ENCODE measurements at places on chromosomes 13 and 19.

- peak; percentile 1 for DNase-seq
Measured at GRCh38 chr13:103140001-103140671, 73.9 kb upstream of the SLC10A2 start.

DNA sequence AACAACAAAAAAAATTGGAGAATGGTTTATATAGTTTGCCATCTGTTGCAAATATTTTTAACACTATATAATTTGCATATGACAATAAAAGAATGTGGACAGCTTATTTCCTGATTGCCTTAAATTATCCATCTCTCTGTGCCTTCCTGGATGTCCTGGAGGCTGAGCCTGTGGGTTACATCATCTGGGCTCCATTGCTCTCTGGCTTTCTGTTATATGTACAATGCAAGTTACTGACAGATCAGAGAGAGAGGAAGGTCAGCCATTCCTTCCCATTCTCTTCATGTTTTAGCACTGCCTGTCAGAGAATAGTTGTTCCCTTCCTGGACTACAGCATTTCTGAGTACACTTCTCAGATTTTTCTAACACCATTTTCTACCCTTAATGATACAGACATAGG is 758.3 kb upstream of the PCDH20 start:
- no peak for DNase-seq

- DNase-seq = peak; percentile 94
Measured at GRCh38 chr19:768424-768823, 17.5 kb downstream of the MISP start.

DNA sequence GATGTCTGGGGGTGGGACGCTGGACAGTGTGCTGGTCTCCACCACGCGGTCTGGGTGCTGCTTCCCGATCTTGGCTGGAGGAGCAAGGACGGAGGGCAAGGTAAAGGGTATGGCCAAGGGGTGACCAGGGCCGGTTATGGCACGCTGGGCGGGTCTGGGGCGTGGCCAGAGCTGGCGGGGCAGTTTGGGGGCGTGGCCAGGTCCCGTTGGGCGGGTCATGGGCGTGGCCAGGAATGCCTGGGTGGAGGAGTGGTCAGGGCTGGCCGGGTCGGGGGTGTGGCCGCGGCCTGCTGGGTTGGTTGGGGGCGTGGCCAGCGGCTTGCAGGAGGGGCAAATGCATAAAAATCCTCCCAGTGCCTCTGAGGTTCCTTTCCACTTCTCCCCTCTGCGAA is 19.2 kb downstream of the GPX4 start:
- peak; percentile 79 for DNase-seq

DNA sequence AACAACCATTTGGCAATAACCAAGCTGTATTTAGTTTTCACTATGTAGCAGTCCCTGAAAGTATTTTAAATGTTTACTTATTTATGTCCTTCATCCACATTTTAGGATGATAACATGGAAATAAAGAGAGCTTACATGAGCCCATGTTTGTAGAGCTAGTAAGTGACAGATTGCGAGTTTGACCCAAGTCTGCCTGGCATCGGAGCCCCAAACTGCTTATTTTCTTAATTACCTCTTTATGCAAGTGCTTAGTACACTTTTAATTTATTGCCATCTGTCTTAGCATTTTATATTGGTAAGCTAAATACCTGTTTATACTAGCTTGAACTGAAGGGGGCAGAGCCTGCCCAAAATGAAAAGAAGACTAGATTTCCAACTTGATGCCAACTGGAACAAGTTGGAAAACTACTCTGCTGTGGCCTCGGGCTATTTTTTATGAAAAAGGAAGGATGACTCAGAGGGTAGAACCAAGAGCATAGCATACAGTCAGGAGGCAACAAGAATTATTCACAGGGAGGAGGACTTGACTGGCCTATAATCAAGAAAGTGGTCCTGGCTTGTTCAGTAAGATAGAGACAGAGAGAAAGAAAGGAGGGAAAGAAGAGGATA is 150.2 kb downstream of the NDFIP2 start:
- peak; percentile 54 for DNase-seq

- no peak for DNase-seq
Measured at GRCh38 chr19:55498246-55498840, 10.1 kb downstream of the SSC5D start.

GRCh38 chr19:8334458-8335342 is 8.4 kb downstream of the KANK3 start:
- peak; percentile 72 for DNase-seq

DNA sequence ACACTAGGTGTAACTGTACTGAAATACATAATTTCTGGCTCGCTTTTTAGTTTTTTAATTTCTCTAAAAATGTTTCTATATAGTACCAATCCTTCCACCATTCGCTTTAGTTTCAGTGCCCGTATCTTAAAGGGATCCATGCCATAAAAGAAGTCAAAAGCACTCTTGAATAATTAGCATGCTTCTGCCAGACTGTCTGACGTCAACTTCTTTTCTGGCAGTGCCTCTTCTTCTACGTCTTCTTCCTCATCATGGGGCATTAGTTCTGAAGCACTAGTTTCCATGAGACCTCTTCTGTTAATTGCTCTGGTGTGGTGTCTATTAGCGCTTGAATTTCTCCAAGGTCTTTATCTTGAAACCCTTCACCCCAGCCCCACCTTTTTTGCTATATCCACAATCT is 93.8 kb upstream of the DOCK9 start:
- DNase-seq = no peak

DNA sequence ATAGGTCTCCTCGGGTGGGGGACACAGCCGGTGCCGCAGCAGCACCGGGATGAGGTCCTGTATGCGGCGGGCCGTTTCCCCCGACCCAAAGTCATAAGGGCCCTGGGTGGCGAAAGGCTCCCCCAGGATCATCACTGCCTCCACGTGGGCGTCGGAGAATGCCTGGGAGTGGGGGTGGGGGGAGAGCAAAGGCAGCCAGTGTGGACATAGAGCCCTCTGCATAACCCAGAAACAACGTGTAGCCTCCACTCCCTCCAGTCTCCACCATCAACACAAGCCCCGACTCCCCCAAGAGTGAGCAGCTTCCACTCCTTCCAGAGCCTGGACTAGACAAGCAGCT is 1.7 kb upstream of the NUMBL start:
- no peak for DNase-seq

DNA sequence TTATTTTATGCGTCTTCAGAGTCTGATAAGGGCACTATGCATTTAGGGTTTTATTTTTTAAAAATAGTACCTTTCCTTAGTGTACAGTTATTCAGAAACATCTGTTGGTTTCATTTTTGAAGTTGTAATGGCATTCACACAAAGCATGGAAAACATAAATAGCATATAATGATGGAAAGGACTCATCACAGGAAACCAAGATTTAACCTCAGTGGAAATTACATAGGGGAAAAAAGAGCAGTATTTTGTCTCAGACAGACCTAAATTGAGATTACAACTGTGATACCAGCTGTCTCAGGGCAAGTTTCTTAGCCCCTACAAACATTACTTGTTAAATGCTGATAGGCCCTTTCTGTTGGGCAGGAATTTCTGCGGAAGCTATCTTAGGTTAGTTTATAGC is 57.2 kb downstream of the NHLRC3 start:
- DNase-seq = no peak

DNA sequence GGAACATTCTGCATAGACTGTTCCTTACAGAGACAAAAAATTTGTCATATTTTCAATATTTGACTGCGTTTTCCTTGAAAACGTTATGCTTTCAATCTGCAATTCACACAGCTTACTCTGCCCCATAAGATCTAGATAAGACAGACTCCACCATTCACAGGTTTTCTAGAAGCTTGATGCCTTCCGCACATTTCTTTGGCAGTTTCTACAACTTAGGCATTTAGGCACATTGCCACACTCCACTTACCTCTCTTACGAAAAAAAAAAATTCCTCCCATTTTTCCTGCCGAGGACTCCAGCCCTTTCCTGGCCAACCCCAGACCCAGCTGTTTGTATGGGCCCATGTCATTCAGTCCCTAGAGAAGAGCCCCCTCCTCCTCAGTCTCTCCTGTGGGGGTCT is 11.2 kb downstream of the ATP12A start:
- no peak for DNase-seq

- peak; percentile 78 for DNase-seq
Measured at GRCh38 chr19:31316201-31316951, 32.9 kb downstream of the TSHZ3 start.

- peak; percentile 75 for DNase-seq
Measured at GRCh38 chr13:31846182-31846938, 107.0 kb downstream of the RXFP2 start.

DNA sequence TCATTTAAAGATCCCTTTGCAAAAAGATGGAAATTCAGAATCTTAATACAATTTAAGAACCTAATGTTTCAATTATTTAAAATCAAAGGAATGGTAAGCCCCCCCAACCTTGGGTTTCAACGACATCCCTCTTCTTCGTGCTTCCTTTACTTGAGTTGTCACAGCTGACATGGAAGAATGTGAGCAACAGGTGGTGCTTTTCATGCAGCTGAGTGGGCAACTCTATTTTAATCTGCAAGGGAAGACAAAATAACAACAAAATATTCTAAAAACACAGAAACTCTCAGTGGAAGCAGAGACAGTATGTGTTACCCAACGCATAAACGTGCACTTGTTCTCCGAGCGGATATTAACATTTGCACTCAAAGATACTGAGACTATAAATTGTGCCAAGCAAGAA is 92.3 kb downstream of the DOCK9 start:
- no peak for DNase-seq

DNA sequence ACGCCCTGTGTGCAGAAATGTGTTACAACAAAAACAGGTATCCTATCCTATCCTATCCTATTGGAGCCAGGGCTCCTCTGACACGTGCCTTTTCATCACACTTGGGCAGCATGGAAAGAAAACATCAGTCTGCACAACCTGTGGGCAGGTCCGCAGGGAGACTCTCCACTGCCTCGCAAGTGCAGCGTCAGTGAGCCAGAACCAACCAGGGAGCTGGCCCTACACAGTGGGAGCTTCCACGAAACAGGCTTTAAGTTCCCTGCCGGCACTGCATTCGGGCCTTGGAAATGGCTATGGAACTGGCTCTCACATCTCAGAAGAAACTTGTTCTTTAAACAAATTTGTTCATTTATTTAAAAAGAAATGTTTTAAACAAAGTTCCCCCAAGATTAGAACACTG is 49.5 kb downstream of the SLC7A1 start:
- DNase-seq = no peak

GRCh38 chr19:46193678-46194077 is 35.9 kb upstream of the IGFL1 start:
- peak; percentile 19 for DNase-seq

DNA sequence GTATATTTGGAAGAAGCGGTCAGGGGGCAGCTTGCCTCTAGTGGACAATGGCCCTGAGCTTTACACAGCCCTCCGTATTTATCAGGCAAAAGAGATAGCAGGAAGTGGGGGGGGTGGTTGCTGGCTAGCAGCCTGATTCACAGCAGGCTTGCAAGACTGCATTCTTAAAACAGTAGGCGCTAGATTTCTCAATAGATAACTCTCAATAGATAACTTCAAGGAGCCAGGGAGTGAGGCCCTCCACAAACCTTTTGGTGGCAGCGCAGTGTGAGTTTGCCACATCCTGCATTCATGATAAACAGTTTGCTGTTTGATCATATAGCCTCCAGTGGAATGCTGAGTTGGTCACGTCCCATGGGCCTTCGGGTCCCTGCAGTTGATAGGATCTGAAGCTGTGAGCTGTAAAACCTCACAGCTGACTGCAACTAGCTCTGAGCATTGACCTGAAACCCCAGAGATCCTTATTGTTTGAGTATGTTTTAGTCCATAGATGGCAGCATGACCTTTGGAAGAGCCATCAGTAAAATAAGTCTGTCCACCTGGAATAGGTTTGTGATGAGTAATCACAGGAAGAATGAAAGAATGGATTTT is 12.2 kb downstream of the FPR3 start:
- DNase-seq = peak; percentile 79

- no peak for DNase-seq
Measured at GRCh38 chr13:67033170-67033569, 197.0 kb downstream of the PCDH9 start.

GRCh38 chr13:21673539-21673788 is 2.6 kb downstream of the FGF9 start:
- no peak for DNase-seq

GRCh38 chr13:28750187-28751045 is 31.6 kb upstream of the SLC46A3 start:
- DNase-seq = peak; percentile 55
